ENCODE measurements at places on chromosomes 4 and X. TPM values are rescaled to one million over a fixed set of nuclear protein-coding genes. Genes with fewer than 3 reads are reported as not detected.

OTUD6A gene
- total RNA-seq, result not detected

GLOD5 gene
- total RNA-seq, result not detected

IL2RG gene
- not detected for total RNA-seq

TNMD gene
- total RNA-seq, result not detected

SSX3 gene
- total RNA-seq, result not detected

PLAC8 gene
- total RNA-seq, result not detected

CXCL6 gene
- 6.4 TPM for total RNA-seq

SLC6A8 gene
- 6.2 TPM for total RNA-seq

CT45A10 gene
- not detected for total RNA-seq

DLG3 gene
- total RNA-seq, result 2.9 TPM

DMRTC1B gene
- total RNA-seq, result not detected

SYN1 gene
- not detected for total RNA-seq

MAGEA8 gene
- not detected for total RNA-seq

DRP2 gene
- total RNA-seq, result 0.15 TPM

POF1B gene
- total RNA-seq, result not detected

KIAA1210 gene
- not detected for total RNA-seq

PARM1 gene
- total RNA-seq, result not detected

SPARCL1 gene
- 0.32 TPM for total RNA-seq

DIAPH2 gene
- 22.1 TPM for total RNA-seq

RNF175 gene
- total RNA-seq, result not detected

GAGE12H gene
- not detected for total RNA-seq

PDGFRA gene
- total RNA-seq, result 1.6 TPM

GAGE1 gene
- total RNA-seq, result not detected

CENPVL2 gene
- not detected for total RNA-seq

VSIG4 gene
- not detected for total RNA-seq

SNX25 gene
- total RNA-seq, result 29.0 TPM

TCEAL2 gene
- not detected for total RNA-seq

ZBED1 gene
- total RNA-seq, result 47.4 TPM

BLTP1 gene
- total RNA-seq, result 47.1 TPM

FGFR3 gene
- 1.9 TPM for total RNA-seq

KLKB1 gene
- total RNA-seq, result not detected

SPINK2 gene
- not detected for total RNA-seq

SLC16A2 gene
- 0.91 TPM for total RNA-seq

SRPX2 gene
- total RNA-seq, result 97.8 TPM

TKTL2 gene
- not detected for total RNA-seq

FRMPD4 gene
- total RNA-seq, result not detected

BMX gene
- 141 TPM for total RNA-seq

FHIP1A gene
- under 0.01 TPM for total RNA-seq

PCDH7 gene
- total RNA-seq, result 9.7 TPM

PNMA6E gene
- not detected for total RNA-seq

PHF8 gene
- 11.7 TPM for total RNA-seq

MPP1 gene
- 21.4 TPM for total RNA-seq

PPP3CA gene
- 53.5 TPM for total RNA-seq

BANK1 gene
- under 0.01 TPM for total RNA-seq

SOX3 gene
- total RNA-seq, result not detected

RTL3 gene
- total RNA-seq, result not detected

MAGEC3 gene
- not detected for total RNA-seq

ESX1 gene
- total RNA-seq, result not detected

SLC38A5 gene
- 25.1 TPM for total RNA-seq
